IPS DF 19.7 (cell line): ENCODE measurements at places on chromosomes 16 and 17.

DNA sequence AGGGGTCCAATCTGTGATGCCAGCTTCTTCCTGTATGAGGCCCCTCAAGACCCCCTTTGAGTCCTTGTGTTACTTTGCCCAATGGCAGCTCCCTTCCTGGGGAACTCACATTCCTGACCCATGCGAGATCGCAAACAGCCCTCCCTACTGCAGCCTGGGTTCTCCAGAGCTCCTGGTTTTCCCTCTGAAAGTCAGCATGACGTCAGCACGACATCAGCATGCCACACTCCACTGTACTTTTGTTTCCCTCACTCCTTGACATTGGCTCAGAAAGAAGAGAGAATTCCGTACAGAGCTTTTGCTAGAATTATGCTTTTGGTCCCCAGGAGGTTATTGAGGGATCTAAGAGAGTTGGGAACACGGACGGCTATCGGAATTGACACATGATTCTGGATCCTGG, 168.1 kb upstream of the PIRT start:
- no peak for DNase-seq

GRCh38 chr17:9936095-9936494, 31.0 kb upstream of the RCVRN start:
- DNase-seq: no peak

DNA sequence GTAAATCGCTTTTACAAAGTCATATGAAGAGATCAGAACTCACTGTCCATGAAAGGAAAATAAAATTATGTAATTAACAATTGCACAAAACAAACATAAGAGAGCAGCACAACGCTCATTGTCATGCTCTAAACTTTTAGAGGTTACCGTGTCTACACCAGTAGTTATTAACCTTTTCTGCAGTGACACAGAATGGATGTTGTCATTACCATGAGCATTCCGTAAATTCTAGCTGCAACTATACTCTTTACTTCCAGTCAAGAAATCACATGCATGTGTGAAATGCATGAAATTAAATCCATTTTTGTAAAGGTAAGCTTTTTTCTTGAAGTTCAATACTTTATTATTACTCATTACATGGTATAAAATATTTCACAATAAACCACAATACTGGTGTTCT, 38.2 kb downstream of the USP32 start:
- DNase-seq: no peak

GRCh38 chr17:45905814-45906213, 11.5 kb downstream of the MAPT start:
- DNase-seq: no peak

DNA sequence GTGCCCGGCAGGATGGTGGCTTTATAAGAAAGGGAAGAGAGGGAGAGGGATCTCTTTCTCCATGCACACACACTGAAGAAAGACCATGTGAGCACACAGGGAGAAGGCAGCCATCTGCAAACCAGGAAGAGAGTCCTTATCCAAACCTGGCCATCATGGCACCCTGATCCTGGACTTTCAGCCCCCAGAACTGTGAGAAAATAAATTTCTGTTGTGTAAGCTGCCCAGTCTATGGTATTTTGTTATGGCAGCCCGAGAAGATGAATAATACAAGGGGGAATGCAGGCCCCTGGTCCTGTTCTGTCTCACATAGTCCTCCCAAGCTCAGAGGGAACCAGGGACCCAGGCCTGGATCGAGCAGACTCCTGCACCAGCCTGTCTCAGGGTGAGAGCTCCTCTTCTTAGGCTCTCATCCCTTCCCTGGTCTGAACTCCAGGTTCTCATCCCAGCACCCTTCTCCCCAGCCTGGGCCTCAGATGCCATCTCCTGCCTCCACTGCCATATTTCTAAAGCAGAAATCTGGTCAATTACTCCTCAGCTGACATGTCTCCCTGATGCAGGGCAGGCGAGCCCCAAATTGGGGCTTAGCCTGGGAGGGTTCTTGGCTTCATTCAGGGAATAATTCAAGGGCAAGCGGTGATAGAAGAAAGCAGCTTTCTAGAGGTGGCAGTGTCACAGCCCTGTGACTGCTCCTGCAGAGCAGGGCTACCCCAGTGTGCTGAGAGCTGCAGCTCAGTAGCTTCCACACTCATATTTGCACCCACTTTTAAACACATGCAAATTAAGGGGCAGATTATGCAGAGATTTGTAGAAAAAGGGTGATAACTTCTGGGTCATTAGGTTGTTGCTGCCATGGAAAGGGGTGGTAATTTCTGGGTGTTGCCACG, 28.8 kb downstream of the IGFBP4 start:
- DNase-seq: no peak

GRCh38 chr16:7227229-7227721, 105.4 kb upstream of the RBFOX1 start:
- DNase-seq: peak; percentile 9

DNA sequence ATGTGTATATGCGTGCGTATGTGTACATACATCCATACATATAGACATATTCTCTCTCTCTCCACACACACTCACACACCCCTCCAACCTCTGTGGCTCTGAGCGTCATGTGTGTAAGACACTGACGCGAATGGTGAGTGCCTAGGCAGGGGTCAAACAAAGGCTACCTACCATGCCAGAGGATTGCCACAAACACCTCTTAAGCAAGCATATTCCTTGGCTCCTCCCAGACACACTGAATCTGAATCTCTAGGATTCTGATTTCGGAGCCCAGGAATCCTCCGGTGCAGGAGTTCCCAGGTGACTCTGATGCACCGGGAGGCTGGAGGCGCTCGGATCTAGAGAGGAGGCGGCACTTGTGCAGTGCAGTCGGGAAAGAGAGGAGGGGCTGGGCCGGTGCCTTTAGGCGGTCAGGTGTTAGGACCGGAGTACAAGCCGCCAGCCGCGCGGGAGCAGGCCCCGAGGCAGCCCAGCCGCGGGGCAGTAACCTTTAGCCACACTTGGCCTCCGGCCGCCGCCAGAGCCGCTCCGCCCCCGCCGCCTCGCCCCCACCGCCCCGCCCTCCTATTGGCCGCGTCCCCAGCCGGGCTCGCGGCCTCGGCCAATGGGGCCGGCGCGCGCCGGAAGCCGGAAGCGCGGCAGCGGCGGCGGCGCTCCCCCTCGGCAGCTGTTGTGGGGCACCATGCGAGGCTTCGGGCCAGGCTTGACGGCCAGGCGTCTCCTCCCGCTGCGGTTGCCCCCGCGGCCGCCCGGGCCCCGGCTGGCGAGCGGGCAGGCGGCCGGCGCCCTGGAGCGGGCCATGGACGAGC, at the start of gene MLYCD:
MLYCD (plus strand) TSS at position 653 of the 809 bp plus-strand sequence; CDS start at position 683, 30 bp downstream.
- DNase-seq: no peak

DNA sequence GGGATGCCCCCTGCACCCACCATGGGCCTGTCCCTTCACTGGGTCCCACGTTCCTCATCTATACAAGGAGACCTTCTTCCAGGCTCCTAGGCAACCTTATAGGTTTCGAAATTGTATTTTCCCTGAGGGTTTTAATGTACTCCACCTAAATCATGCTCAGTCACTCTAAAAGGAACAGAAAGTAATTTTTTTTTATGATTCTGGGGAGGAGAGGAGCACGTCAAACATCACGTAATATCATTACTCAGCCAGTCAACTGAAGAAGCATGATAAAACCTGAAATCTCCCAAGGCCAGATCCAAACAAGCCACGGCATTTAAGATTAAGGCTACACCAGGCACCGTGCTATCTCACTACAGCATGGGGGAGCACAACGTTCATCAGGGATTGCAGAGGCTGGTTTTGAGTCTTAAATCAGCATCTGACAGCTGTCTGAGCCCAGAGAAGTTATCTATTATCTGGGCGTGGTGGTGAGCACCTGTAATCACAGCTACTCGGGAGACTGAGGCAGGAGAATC, 3.9 kb upstream of the TMEM114 start:
- no peak for DNase-seq

DNA sequence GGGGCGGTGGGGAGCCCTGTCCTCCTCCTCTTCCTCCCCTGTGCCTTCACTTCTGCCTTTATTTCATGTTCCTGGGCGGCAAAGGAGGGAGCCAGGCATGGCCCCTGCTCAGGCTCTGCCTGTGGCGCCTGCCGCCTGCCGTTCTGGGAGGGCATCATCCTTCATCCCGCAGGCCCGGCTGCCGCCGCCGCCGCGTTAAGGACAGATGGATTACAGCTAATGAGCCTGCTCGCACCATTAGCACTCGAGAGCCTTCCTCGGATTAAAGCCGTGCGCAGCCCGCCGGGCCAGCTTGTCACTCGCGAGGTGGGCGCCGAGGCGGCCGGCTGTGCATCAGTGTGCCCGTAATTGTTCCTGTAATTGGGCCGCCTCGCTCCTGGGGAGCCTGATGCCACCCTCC, 127.7 kb upstream of the GSE1 start:
- DNase-seq: no peak

DNA sequence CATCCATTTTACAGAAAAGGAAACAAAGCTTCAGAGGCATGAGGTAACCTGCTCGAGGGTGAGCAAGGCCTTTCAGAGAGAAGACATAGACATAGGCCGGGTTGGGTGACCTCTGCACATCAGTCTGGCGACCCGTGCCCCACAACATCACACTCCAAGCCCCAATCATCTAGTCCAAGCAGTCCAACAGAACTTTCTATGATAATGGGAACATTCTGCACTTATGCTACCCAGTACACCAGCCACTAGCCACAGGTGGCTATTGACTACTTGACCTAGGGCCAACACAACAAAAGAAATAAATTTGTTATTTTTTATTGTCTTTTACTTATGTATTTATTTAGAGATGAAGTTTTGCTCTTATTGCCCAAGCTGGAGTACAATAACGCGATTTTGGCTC, 20.8 kb downstream of the MYH11 start:
- DNase-seq: no peak

DNA sequence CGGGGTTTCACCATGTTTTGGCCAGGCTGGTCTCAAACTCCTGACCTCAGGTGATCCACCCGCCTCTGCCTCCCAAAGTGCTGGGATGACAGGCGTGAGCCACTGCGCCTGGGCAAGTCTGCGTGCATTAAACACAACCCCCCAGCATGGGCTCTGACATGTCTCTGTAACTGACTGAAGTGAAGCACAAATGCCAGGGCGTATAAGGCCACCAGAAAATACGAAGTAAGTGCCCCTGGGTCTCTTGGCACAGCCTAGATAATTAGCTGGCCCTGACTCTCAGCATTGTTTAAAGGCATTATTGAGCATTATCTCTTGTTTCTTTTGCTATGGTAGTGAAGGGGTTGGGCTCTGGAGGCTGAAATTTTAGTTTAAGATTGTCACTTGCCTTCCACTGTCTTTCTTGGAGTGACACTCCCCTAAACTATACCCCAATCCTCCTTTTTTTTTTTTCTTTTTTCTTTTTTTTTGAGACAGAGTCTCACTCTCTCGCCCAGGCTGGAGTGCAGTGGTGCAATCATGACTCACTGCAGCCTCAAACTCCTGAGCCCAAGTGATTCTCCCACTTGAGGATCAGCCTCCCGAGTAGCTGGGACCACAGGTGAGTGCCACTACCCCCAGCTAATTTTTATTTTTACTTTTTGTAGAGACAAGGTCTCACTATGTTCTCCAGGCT, 8.2 kb upstream of the SEC14L1 start:
- no peak for DNase-seq
